PC-9 (cell line): ENCODE measurements at places on chromosomes 2 and 18. TPM values are rescaled to one million over a fixed set of nuclear protein-coding genes. Genes with fewer than 3 reads are reported as not detected.

Gene ANKRD44
- 1.7 and 3.4 TPM in 2 replicates for total RNA-seq

Gene ID2
- 0.61 and 0.95 TPM in 2 replicates for total RNA-seq

Gene TRABD2A
- 0.88 and 2.2 TPM in 2 replicates for total RNA-seq

Gene HES6
- 8.4 and 14.3 TPM in 2 replicates for total RNA-seq

Gene C1QL2
- not detected in 2 replicates for total RNA-seq

Gene SCYGR4
- not detected in 2 replicates for total RNA-seq

Gene SGPP2
- total RNA-seq = 0.57 and 1.1 TPM in 2 replicates

Gene COL6A3
- 0.57 and 0.75 TPM in 2 replicates for total RNA-seq

Gene ANKRD36B
- total RNA-seq = 26.2 and 34.0 TPM in 2 replicates

Gene PHLPP1
- 21.1 and 21.3 TPM in 2 replicates for total RNA-seq

Gene INHA
- 5.2 and 9.1 TPM in 2 replicates for total RNA-seq

Gene DIPK1C
- not detected in 2 replicates for total RNA-seq

Gene ABCG8
- total RNA-seq = not detected in 2 replicates

Gene TCF23
- not detected in 2 replicates for total RNA-seq

Gene SCN3A
- total RNA-seq = not detected in 2 replicates
